ENCODE measurements at places on chromosomes 3 and 15.

- no peak for DNase-seq
These were observed 24.3 kb downstream of the PGPEP1L start for GRCh38 chr15:98983334-98983733.

- DNase-seq = no peak
These were observed 10.2 kb downstream of the SHOX2 start for GRCh38 chr3:158095814-158096704.

DNA sequence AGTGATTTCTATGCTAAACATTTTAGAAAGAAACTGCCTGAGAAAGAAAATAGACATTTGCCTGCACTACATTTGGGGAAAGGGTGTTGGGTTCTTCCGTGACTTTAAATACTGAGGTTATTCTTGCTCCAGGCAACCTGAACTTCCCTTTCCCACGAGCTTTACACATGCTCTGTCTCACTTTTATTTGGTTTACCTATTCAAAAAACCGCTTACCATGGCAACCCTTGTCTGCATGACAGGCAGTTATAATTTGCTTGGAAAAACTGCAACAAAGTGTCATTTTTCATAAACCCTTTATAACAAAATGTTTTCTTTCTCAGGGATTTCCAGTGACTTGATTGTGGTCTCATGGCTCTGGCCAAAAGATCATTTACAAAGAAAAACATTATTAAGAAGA, 416.3 kb upstream of the MEIS2 start:
- no peak for DNase-seq

DNA sequence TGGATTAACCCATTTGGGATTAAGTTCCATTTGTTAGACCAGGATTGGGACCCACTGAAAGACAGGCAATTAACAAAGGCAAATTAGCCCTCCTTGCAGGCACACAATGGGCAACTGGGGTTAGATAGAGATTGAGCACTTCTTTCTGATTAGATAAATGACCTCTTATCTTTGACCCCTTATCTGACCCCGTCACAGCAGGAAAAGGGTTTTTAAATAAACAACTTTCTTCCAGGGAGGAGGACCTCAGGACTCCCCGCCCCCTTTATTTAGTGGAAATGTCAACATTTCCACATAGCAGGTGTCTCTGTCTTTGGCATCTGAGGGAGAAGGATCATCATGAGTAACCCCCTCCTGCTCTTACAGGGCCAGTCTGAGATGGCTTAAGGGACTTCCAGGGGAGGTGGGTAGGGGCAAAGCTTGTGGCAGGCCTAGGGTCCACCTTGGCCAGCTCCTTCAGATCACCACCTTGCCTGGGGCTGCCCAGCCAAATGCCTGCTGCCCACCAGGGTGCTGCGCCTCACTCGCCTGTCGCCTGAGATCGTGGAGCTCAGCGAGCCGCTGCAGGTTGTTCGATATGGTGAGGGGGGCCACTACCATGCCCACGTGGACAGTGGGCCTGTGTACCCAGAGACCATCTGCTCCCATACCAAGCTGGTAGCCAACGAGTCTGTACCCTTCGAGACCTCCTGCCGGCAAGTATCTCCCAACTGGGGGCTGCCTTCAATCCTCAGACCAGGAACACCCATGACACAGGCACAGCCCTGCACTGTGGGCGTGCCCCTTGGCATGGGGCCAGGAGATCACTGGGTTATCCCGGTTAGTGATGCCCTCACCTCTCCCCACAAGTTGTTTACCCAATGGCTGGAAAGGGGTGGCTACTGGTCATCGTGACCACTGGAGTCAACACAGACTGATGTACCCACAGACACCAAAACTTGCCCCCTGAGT, 2.6 kb upstream of the WDR6 start:
- no peak for DNase-seq

- DNase-seq = no peak
These were observed 815.1 kb downstream of the VGLL3 start for GRCh38 chr3:86175593-86176444.

GRCh38 chr3:178586076-178586475, 49.8 kb downstream of the KCNMB2 start:
- DNase-seq = no peak

Measured in head of caudate nucleus (tissue), 42 donors.